D341Med (cell line): ENCODE measurements at places on chromosomes 12 and 14.

DNA sequence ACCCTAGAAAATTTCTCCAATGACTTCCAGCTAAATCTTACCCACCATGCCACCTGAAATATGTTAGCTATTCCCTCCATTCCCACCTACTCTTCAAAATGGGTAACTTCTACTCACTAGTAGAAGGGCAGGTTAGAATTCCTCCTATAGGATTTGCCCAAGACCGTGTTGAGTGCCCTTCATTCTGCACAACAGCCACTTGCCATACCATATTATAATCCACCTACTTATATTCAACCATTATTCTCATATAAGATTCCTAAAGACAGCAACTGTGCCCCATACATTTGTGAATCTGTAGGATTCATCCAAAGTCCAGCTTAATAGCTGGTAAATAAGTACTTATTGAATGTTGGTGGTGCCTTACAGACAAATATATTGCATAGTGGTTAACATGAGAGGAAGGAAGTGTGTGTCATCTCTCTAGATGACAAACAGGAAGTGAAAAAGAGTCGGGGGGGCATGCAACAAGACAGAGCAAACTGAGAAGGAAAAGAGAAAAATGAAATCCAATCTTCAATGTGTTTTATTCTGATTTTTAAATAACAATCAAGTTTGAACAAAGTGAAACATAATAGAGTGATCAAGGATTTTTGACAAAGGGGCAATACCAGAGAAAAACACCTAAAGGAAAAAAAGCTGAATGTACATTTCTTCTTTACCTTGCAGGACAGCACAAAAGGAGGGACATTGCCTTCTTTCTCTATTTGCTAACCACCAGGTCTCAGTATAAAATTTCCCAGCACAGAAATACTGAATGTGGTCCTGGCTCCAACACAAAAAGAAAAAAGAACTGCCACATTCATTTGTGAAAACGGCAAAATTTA lies 389.3 kb upstream of the USP15 start:
- DNase-seq: no peak

DNA sequence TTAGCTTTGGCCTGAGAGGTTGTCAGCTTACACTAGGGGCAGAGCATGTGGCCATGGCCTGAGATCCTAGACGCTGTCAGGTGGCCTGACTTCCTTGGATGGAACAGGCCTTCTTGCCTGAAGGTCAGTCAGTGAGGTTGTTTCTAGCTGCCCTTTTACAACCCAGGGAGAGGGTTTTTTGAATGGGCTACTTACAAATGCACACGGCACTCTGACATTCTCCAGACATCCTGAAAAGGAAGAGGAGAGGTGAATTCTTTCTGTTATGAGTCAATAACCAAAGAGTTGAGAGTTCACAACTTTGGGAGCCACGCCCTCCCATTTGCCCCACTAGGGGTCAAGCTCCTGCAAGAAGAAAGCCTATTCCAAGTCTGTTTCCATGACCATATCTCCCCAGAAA lies 7.8 kb downstream of the KRT76 start:
- no peak for DNase-seq

DNA sequence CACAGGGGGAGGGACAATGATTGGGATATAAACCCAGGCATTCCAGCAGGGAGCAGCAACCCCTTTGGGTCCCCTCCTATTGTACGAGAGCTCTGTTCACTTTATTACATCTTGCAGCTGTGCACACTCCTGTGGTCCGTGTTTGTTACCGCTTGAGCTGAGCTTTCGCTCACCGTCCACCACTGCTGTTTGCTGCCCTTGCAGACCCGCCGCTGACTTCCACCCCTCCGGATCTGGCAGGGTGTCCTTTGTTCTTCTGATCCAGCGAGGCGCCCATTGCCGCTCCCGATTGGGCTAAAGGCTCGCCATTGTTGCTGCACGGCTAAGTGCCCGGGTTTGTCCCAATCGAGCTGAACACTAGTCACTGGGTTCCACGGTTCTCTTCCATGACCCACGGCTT lies 64.1 kb downstream of the E2F7 start:
- DNase-seq: no peak

GRCh38 chr12:4766445-4766844 lies 46.2 kb downstream of the GALNT8 start:
- no peak for DNase-seq

- DNase-seq: no peak
These were observed 868.4 kb downstream of the DIO2 start for GRCh38 chr14:79342942-79343341.

DNA sequence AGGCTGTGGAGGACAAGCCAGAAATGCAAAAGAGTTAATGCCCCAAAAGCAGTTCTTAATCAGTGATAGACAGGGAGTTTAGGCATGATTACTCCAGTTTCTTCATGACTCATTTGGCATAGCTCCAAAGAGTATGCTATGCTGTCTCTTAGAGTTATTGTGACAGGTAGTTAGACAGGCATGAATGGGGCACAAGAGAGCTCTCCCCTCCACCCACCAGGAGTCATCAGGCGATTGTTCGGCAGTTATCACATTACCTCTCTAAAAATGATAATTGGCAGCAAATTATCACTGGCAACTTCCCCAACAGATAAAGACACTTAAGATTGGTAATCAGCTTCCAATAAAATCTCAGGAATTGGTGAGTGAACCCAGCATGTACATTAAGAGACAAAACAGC lies 320.1 kb downstream of the DAD1 start:
- no peak for DNase-seq

- no peak for DNase-seq
These were observed 111.0 kb upstream of the MAX start for GRCh38 chr14:65213316-65213715.
